ENCODE measurements at places on chromosomes 1 and 21. TPM values are rescaled to one million over a fixed set of nuclear protein-coding genes. Genes with fewer than 3 reads are reported as not detected.

HES3 gene
- not detected for total RNA-seq

DNA sequence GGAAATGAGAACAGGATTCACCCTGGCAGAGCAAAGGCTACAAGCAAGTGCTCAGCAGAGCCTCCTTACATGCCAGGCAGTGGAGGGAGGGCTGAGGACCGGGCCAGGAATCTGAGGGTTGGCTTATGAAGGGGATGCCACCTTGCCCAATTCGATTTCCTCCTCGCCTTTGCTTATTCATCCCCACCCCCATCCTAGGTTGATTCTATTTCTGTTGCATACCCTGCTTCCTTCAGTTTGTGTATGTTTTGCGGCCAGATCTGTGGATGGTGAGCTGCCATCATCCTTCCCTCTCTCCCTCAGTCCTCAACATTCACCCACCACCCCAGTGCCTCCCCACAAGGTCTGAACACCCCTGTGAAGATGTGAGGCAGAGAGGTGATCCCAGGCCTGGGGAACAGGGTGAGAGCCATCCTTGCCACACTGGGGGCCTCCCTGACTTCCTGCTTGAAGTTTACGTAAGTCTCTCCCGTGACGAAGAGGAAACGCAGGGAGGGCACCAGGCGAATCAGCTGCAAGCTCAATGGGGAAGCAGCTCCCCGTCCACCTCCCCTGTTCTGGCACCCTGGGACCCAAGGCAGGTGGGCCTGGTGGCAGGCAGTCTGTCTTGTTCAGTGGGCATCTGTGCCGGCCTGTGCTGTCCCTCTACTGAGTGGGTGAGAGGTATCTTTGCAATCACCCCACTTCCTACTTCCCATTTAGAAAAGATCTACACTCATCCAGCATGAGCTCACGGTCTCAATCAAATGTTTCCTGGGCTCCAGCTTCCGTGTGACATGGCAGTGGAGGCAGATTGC is 50.6 kb upstream of the CNTN2 start:
- DNase-seq, result no peak

PEF1 gene
- 42.9 TPM for total RNA-seq

GRCh38 chr1:189084811-189085210 is 1392.9 kb downstream of the BRINP3 start:
- no peak for DNase-seq

GRCh38 chr1:201528631-201529252 is 10.2 kb upstream of the NAV1 start:
- no peak for DNase-seq

EPHA2 gene
- 17.5 TPM for total RNA-seq

- DNase-seq, result no peak
Measured at GRCh38 chr1:220810963-220811362, 24.2 kb downstream of the MTARC1 start.

GRCh38 chr21:41602531-41602930 is 94.6 kb upstream of the TMPRSS2 start:
- no peak for DNase-seq

DNA sequence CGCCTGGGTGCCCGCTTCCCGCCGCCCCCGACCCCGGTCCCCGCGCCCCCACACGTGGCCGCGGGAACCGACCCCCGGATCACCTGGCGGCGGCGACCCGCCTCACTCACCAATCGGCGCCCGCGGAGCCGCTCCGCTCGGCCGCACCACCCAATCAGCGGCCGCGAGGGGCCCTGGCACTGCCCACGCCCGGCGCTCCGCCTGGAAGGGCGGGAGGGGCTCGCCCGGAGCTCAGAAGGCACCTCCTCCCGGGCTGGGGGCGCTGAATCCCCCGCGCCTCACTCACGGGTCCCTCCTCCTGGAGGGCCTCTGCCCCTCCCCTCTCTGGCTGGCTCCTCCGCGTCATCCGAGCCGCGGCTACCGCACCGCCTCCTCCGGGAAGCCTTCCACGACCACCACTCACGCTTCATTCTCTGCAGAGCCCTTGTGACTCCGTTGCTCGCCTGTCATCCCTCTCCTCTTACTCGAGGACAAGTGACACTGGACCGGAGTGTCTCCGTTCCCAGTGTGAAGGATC is 374 bp downstream of the SH2D5 start:
- peak; percentile 57 for DNase-seq

DNA sequence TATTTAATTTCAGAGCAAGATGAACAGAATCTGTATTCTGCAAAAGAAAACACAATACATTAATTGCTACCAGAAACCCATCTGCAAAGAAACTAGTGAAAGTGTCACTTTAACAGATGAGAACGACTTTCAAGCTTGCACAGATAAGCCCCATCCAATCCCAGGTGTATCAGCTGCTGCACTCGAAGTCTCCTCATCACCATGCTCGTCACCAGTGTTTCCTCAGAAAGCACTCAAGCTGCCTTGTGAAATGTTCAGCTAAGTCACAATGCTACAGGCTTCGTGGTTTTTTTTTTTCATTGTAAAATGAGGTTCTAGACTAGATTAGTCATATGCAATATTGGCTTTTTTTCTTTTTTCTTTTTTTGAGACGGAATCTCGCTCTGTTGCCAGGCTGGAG is 3.3 kb upstream of the TOMM20 start:
- DNase-seq, result no peak

ALDH4A1 gene
- total RNA-seq, result 22.6 TPM

CFHR1 gene
- not detected for total RNA-seq

GRCh38 chr1:223876590-223876989 is 30.8 kb upstream of the TP53BP2 start:
- no peak for DNase-seq

SLC22A15 gene
- 10.1 TPM for total RNA-seq

GRCh38 chr1:39692152-39693074 is 1.2 kb upstream of the HPCAL4 start:
- no peak for DNase-seq

GRCh38 chr1:16442265-16442664 is 1.7 kb downstream of the NECAP2 start:
- no peak for DNase-seq

DNA sequence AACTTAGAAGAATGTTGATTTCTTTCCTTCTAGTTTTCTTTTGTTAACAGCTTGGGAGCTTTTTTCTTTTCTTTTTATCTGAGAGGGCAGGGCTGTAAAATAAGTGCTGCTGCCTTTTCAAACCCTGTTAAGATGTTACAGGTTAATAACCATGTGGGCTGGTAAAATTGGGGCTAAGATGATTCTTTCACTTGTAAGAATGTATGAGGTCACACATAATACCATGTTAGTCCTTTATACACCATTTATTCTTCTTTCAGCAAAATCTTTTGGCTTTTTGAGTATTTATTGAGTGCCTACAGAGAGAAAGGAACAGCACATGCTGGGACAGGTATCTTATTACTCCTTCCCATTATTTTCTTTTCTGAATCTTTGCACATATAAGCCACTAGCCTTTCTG is 6.1 kb upstream of the AK4 start:
- DNase-seq, result no peak

DNA sequence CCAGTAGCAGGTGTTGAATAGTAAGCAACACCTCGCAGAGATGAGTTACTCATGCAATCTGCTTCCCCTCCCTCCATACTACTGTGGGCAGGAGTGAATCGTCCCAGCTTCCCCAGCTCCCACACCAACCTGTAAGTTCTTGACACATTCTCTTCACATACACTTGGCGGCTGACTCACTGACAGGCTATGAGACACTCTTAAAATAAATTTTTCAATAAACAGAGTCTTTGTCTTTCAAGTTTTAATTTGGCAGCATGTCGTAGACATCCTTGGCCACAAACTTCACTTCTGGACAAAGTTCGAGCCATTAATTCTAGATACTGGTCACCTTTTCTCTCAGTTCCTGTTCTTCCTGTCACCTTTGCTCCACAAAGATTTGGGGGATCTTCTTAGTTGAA is 290.7 kb downstream of the TM2D1 start:
- no peak for DNase-seq

DNA sequence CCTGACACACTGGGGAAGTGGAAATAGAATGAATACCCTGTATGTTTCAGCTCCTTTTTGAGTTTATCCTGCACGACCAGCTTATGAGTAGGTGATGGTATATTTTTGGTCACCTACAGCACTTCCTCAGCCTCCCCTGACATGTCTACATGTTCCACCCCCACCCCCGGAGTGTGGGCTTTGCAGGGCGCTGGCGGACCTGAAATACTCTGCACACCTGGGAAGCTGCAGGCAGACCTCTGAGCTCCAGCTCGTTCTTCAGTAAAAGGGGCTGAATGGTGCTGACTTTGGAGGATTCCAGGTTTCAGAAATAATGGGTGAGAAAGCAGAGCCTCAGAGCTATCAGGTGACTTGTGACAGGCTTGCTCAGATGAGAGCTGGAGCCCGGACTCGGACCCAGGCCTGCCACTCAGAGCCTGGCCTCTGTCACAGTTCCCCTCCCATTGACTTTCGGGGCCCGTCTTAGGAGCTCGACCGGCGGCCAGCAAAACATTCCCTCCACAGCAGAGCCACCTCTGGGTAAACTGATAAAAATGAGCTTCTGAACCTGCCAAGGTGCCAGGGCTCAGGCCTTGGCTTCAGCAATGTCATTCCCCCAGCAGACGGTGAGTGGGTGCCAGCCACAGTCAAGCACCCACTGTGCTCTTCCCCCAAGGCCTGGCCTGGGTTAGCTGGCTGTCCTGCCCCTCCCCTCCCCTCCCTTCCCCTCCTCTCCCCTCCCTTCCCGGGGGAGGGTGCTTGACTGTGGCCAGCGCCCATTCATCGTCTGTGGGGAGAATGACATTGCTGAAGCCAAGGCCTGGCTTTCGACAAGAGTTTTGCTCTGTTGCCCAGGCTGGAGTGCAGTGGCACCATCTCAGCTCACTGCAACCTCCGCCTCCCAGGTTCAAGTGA is 30.1 kb downstream of the DOP1B start:
- DNase-seq, result no peak

DNA sequence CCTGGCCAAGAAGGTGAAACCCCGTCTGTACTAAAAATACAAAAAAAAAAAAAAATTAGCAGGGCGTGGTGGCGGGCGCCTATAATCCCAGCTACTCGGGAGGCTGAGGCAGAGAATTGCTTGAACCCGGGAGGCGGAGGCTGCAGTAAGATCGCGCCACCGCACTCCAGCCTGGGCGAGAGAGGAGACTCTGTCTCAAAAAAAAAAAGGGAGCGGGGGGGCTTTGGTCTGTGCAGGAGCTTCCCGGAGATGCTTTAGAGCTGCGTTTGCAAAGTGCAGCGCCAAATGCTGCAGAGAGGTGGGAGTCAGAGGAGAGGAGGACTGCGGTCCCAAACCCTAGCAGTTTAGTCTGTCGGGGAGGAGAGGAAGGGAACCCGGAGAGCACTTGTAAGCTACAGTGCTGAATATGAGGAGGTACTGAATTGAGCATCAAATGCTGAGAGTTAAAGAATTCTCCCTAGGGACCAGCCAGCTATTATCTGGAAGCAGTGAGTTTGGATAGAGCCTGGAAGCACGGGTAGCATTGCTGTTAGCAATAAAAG is 569 bp downstream of the FALEC start:
- DNase-seq, result no peak

HCN3 gene
- 0.41 TPM for total RNA-seq

PPM1J gene
- 7.9 TPM for total RNA-seq

DNA sequence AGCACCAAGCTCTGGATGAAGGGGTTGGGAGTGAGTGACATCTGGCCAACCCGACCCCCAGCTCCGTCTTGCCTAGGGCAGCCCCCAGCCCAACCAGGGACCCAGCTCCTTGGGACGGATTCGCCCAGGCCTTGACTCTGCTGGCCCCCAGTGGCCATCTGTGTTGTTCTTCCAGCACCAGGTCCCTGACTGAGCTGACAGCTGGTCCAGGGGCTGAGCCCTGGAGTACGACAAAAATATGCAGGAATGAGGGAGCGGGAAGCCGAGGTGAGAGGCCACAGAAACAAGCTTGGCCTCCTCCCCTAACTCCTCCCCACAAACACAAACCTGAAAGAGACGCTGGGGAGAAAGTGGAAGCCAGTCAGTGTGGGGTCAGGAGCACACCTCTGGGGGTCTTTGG is 55.0 kb upstream of the PAX7 start:
- peak; percentile 65 for DNase-seq

GRCh38 chr21:38879912-38880576 is 74.3 kb downstream of the ETS2 start:
- no peak for DNase-seq

TBX15 gene
- 2.1 TPM for total RNA-seq

DNA sequence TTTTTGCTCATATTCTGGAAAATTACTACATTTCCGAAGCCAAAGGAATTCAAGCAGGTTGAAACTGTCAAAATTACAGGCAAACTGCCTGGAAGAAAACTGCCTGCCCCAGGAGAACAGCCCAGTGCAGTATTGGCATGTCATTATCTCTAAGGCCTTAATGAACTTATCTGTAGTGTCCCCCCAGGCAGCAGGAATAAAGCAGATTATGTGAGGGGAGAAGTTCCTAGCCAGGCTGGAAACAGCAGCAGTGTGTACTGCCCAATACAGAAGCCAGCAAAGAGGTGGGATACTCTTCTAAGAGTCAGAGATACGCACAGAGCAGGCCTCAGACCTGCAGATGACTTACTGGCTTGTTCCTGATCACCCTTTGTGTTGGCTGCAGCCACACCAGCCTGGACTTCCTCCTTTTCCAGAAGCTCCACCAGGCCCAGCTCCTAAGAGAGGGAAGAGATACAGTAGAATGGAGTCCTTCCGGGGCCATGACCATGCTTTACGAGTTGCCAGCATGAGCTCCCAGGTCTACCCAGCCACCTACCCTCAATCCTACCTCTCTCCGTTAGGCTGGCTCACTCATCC is 11.7 kb downstream of the IQGAP3 start:
- no peak for DNase-seq

RGS21 gene
- total RNA-seq, result not detected

MRPS15 gene
- 81.4 TPM for total RNA-seq

RGSL1 gene
- total RNA-seq, result not detected

DNA sequence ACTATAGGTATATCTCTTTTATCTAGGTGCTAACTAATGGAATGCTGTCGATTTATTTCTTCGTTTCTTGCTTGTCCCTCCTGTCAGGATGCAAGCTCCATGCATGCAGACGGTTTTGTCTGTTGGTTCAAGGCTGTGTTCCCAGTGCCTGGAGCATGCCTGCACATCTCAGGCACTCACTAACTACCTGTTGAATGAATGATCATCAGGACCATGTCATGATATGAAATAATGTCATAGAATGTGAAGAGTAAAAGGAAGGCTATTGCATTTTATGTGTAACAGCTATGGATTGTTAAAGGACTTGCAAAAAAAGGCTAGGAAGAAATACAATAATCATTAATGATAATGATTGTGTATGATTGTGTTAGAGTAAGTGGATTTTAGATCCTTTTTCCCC is 4.2 kb downstream of the GPR25 start:
- no peak for DNase-seq

GRCh38 chr1:155078469-155079209 is at the start of gene EFNA3:
Gene EFNA3 (plus strand): TSS chr1:155078837. CDS start chr1:155078942, 105 bp downstream.
- DNase-seq, result no peak

DNA sequence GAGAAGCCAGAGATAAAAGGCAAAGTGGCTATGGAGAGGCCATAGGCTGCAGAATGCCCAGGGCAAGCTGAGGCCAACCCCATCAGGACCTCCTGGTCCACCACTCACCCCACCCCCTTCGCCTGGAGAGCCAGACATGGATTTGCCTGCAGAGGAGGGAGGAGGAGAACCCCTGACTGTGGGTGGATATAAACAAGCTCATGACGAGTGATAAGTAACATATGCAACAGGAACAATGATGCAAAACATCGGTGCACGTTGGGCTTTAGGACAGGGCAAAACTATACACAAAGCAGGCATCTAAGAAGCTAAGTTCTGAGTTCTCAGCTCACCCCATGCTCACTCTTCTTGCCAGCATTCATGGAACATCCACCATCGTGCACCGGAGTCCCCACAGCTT is 150.3 kb downstream of the ETS2 start:
- DNase-seq, result no peak

ALPL gene
- total RNA-seq, result 50.3 TPM
